Gastroesophageal sphincter (tissue), 4 donors: ENCODE measurements at places on chromosomes 16 and 17.

GRCh38 chr17:34913001-34913400 lies 48.3 kb downstream of the CCT6B start:
- ATAC-seq, result no peak

GRCh38 chr17:3641014-3641413 lies 4.5 kb downstream of the CTNS start:
- no peak for ATAC-seq

DNA sequence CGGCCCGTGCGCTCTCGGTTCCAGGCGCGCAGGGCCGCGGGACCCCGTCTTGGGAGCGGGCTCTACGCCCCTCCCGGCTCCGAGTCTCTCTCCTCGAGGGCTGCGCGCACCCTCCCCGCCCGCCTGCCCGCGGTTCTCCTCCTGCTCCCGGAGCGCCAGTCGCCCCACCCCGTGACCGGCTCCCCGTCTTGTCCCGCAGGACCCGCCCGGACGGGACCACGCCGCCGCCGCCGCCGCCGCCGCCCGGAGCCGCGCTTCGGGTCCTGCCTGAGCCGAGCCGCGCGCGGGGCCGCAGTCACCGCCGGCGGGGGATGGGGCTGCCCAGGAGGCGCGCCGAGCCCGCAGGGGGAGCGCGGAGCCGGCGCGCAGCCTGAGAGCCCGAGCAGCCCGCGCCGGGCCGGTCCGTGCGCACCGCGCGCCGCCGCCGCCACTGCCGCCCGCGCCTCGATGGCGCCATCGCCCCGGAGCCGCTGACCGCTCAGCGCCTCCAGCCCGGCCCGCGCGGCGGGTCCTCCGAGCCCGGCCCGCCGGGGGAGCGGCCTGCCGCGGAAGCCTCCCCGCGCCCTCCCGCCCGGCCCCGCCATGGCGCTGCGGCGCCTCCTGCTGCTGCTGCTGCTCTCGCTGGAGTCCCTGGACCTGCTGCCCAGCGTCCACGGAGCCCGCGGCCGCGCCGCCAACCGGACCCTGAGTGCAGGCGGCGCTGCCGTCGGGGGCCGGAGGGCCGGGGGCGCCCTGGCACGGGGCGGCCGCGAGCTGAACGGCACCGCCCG lies at the start of gene SHISA6:
Gene SHISA6 (plus strand): TSS at position 373 of the 770 bp plus-strand sequence.
- no peak for ATAC-seq

DNA sequence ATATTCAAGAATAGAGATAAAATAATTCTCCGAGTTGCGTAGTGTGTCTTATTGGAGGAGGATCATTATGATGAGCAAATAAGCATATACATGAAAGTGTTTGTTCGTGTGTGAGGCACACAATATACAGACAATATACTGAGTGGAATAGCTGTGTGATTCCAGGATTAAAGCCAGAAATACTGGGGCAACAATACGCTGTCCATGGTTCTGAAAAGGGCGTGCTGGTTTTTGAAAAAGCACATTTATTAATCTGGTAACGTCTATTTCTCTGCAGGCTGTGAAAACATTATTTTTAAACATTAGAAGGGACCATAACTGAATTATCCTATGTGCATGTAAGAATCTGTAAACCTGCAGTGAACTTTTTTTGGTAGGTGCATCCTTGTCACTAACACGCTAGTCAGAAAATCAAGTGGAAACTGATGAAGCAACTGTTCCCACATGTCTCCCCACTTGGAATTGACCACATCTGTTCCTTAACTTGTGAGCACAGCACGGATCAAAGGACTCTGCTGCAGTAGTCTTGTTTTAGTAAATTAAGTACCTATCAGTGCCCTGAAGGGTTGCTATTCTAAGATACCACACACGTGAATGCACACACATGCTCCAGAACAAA lies 346.0 kb downstream of the GRIN2A start:
- no peak for ATAC-seq
